ENCODE measurements at places on chromosomes 16 and 17.

DNA sequence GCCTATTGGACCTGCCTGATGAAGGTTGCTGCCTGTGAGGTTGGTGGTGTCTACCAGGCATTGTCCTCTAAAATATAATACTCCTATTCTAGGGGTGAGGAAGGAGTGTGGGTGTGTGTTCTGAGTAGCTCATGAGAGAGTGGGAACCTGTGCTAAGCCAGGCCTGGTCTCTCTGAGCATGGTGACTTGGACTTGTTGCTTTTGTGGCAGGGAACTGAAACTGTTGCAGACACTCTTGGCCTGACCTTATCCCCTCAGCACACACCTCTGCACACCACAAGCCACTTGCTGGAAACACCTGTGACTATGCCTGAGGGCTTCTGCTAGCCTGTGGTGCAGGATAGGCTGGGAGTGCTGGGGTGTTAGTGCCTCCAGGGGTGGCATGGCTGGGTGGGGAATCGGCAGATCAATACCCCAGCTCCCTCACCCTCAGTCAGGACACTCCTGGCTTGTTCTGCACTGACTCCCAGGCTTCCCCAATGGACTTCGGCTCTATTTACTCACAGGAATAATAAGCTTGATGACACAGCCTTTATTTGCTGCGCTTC lies 29.9 kb downstream of the PLCG2 start:
- no peak for DNase-seq

GRCh38 chr17:33816842-33817617 lies 438.1 kb upstream of the CCL2 start:
- no peak for DNase-seq

DNA sequence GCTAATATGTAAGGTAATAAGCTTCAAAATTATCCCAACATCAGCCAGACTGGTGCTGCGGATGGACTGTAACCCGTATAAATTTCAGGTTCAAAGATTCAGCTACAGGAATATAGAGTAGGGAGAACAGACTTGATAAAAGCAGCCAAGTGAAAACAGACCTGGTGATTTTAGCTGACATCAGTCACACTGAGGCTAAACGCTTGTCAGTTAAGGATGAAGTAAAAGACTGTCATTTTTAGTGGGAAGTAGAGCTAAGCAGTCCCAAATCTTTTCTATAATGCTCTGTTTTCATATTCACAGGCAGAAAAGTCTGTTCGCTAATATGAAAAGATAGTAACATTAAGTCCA lies 35.4 kb downstream of the CMTM4 start:
- no peak for DNase-seq

- DNase-seq: no peak
These were observed 2.5 kb upstream of the CDYL2 start for GRCh38 chr16:80806927-80807340.

DNA sequence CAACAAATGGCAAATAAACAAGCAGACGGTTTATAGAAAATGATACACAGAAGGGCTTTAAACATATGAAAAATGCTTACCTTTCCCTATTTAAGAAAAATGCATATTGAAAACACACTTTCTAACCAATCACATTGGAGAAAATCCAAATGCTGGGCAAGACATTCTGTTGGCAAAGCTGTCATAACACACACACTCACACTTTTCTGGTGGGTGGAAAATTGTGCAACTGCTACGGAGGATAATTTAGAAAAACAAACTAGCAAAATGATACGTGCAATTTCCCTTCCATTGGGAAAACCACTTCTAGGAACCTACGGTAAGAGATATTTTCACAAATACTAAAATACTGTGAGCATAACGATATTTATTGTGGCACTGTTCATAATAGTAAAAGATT lies 9.8 kb upstream of the MYH3 start:
- no peak for DNase-seq

Data from iPS DF 19.7 (cell line).